H9 (cell line): ENCODE measurements at places on chromosomes 1 and 21. TPM values are rescaled to one million over a fixed set of nuclear protein-coding genes. Genes with fewer than 3 reads are reported as not detected.

The B4GALT3 gene
- total RNA-seq = 31.8 and 33.1 TPM in 2 replicates

DNA sequence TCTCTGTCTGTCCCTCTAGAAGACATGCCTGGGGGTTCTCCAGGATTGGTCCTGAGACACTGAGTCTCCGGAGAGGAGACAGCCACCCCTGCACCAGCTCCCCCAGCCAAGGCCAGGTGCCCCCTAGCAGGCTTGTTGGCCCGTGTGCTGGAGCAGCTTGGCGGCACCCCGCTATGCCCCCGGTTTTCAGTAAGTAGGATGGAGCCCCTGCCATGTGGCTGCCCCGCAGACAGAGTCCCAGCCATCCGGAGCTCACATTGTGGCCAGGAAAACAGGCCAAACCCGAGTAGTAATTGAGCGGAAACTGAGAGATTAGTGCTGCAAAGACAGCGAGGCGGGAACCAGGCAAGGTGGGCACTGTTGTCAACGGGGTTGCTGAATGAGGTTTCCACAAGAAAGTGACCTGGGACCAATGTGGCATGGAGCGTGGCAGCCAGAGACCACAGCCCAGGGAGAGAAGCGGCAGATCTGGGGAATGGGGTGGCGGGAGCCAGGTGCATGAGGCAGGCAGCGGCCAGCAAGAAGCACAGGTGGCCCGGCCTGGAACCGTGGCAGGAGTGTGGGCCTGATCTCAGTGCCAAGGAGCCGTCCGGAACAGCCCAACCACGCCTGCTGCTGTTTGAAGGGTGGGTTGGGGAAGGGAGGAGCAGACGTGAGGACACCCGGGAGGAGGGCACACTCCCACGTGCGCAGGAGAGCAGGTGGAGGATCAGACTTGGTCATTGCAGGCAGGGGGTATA lies 137.4 kb upstream of the VAMP3 start:
- H3K36me3 ChIP-seq = no peaks in the 10 kb centered on the region
- H3K4me3 ChIP-seq = no peak overlapping the region
- H3K27me3 ChIP-seq = no peaks in the 10 kb centered on the region
- H3K4me1 ChIP-seq = no peaks in the 10 kb centered on the region; the same call in 1 of the 2 replicates
- H3K27ac ChIP-seq = no peak overlapping the region

- no peak overlapping the region for H3K27ac ChIP-seq
- no peak overlapping the region for H3K4me3 ChIP-seq
- no peak for DNase-seq
- no peaks in the 10 kb centered on the region for H3K4me1 ChIP-seq
These were observed 16.2 kb downstream of the COL24A1 start for GRCh38 chr1:86140281-86140880.

GRCh38 chr1:233020426-233020825 lies 70.0 kb downstream of the NTPCR start:
- peaks cover 12% of the 10 kb centered on the region for H3K36me3 ChIP-seq
- no peak overlapping the region for H3K27ac ChIP-seq
- H3K27me3 ChIP-seq = no peaks in the 10 kb centered on the region
- DNase-seq = no peak
- H3K4me1 ChIP-seq = no peaks in the 10 kb centered on the region
- H3K4me3 ChIP-seq = no peak overlapping the region

- no peaks in the 10 kb centered on the region for H3K36me3 ChIP-seq
- no peak overlapping the region for H3K4me3 ChIP-seq
- no peak for DNase-seq
- H3K4me1 ChIP-seq = no peaks in the 10 kb centered on the region; the same call in 1 of the 2 replicates
These were observed 162.2 kb upstream of the LHX8 start for GRCh38 chr1:74971982-74972381.

DNA sequence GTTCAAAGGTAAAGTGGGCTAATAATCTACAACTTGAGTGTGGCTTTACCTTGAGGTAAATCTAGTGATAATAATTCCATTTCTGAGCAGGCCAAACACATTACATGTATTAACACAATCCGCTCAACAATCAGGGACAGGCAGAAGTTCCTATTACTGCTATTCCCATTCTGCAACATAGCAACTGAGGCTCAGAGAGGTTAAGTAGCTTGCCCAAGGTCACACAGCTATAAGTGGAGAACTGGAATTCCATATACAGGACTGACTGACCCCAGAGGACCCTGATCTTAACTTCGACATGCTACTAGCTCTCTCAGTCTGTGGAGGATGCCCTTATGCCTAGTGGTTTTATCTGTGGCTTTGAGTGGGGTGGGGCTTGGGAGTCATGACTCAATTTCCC lies 110.1 kb downstream of the TRABD2B start:
- no peak overlapping the region for H3K27ac ChIP-seq
- no peaks in the 10 kb centered on the region for H3K27me3 ChIP-seq
- H3K4me1 ChIP-seq = no peaks in the 10 kb centered on the region; the same call in 1 of the 2 replicates
- H3K4me3 ChIP-seq = no peak overlapping the region
- no peaks in the 10 kb centered on the region for H3K36me3 ChIP-seq

DNA sequence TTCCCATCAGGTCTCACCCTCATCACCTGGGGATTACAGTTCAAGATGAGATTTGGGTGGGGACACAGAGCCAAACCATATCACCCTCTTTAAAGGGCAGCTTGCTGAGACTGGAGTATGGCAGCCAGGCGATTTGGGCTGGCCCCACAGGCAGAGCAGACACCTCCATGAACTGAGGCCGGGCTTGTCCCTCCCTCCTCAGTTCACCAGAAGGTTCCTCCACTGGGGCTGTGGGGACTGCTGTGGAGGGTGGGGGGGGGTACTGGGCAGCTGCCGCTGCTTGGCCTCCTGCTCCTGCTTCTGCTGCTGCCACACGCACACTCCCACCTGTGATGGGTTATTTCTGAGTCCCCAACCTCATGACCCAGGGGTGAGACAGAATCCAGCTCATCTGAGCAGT lies 53.9 kb upstream of the PDE9A start:
- no peak for DNase-seq
- H3K4me1 ChIP-seq = no peaks in the 10 kb centered on the region
- no peaks in the 10 kb centered on the region for H3K36me3 ChIP-seq

The UBXN10 gene
- 0.59 and 0.90 TPM in 2 replicates for total RNA-seq

- no peak for DNase-seq
- peaks cover 59% of the 10 kb centered on the region for H3K36me3 ChIP-seq
- no peak overlapping the region for H3K4me3 ChIP-seq
These were observed 25.6 kb downstream of the AK2 start for GRCh38 chr1:33010932-33011731.

The CYP4A22 gene
- not detected in 2 replicates for total RNA-seq

The KCNE2 gene
- 0.29 TPM in 1 of 2 replicates, not detected in the other for total RNA-seq

The MAP1LC3C gene
- total RNA-seq = 3.5 and 3.6 TPM in 2 replicates

DNA sequence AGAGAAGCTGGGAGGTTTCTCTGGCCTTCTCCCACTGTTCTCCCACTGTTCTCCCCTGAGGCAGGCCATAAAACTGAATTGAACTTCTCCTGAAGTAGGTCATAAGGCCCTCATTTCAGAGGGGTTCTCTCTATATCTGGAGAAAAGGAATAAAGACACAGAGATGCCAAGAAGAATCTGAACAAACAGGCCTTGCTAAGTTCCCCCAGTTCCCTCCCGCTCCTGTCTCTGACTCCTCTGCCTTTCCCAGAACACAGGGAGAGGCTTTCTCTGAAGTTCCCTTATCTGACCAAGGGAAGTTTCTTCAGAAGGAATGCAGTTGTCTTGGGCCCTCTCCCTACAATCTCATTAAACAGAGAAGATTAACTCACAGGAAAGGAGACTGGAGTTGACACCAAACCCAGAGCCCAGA lies 83.4 kb downstream of the SLC16A1 start:
- no peaks in the 10 kb centered on the region; the same call in 1 of the 2 replicates for H3K4me1 ChIP-seq
- peaks cover 5% of the 10 kb centered on the region for H3K36me3 ChIP-seq
- DNase-seq = no peak
- no peaks in the 10 kb centered on the region for H3K27me3 ChIP-seq
- no peak overlapping the region for H3K27ac ChIP-seq

The S100PBP gene
- 50.1 and 51.4 TPM in 2 replicates for total RNA-seq

The AIM2 gene
- total RNA-seq = 0.90 and 1.1 TPM in 2 replicates

The RGS8 gene
- total RNA-seq = 0.07 TPM in 1 of 2 replicates, not detected in the other

DNA sequence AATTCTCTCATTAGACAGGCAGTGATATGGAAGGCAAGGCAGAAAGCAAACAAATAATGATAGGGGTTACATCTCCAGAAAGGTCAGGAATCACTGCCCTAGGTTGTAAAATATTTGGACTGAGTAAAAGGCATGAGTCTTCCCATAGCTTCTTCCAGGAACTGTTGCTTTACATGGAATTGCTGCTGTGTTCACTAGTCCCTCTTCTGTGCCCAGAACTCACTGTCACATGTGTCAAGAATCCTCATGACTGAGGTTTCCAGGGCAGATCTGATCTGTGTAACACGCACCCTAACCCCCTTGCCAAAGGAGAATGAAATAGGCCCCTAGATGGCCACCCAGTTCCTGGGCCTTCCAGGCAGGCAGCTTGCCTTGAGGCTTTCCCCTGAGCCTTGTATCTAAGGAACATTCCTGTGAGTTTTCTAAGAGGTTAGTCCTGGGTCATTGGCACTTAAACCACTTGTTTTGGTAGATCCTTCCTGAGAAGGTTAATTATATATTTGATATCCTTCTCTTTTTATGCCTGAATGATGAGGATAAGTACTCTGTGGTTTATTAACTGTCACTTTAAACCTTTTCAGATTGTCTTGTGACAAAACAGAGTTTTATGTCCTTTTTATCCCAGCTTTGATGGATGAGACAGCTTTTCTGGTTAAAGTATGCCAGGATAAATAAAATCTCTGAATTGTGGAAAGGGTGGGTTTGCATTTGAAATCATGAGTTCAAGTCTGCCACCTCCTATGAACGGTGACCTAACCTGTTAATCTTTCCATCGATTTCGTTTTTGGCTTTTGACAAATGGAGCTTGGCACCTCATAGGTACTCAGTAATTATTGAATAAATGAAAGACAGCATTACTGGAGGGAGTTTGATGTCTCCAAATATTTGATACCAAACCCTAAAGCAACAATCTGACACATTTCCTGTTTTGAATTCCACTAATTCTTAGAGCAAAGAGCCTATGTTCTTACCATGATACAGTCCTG lies 163.3 kb downstream of the DHRS3 start:
- no peak overlapping the region for H3K4me3 ChIP-seq
- H3K4me1 ChIP-seq = peaks cover 4% of the 10 kb centered on the region; the same call in 1 of the 2 replicates
- DNase-seq = no peak
- H3K36me3 ChIP-seq = no peaks in the 10 kb centered on the region

DNA sequence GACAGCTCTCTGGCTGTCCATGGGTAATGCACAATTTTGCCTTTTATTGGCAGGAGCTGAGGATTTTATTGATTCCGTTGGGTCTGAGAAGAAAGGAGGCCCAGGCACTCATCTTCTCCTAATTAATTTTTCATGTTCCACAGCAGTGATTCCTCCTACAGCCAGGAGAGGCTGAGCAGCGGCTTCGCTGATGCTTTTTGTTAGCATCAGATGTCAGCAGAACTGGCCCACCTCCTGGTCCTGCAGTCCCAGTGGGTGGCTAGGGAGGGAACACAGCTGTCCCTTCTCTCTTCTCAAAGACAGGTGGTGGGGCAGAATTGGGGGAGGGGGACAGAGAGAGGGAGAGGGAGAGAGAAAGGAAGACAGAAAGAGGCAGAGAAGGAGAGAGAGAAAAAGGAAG lies 5.7 kb downstream of the MT1HL1 start:
- no peak overlapping the region for H3K4me3 ChIP-seq
- no peak for DNase-seq
- peaks cover 5% of the 10 kb centered on the region; the same call in 1 of the 2 replicates for H3K4me1 ChIP-seq
- no peaks in the 10 kb centered on the region for H3K27me3 ChIP-seq

The OVAAL gene
- not detected in 2 replicates for total RNA-seq

DNA sequence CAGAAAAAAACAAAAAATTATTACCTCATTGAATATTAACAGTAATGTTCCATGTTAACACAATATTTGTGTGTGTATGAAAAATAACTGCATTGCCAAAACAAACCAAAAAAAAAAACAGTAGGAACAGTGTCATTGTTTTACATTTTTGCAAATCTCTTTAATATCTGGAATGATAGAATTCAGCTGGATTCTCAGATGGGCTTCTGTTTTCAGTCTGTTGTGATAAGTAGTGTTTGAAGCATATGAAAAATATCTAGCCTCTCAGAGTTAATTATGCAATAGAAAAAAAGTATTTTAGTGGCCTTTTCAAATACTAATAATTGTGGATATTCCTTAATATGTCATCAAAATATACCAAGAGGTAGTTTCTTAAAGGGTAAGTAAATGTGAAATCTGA lies 52.9 kb upstream of the RWDD3 start:
- H3K36me3 ChIP-seq = no peaks in the 10 kb centered on the region
- no peak overlapping the region for H3K27ac ChIP-seq
- DNase-seq = no peak
- H3K4me3 ChIP-seq = no peak overlapping the region
- no peaks in the 10 kb centered on the region for H3K4me1 ChIP-seq

The RGS7 gene
- total RNA-seq = 1.5 and 2.0 TPM in 2 replicates

The PLA2G2A gene
- total RNA-seq = 6.2 and 7.1 TPM in 2 replicates

DNA sequence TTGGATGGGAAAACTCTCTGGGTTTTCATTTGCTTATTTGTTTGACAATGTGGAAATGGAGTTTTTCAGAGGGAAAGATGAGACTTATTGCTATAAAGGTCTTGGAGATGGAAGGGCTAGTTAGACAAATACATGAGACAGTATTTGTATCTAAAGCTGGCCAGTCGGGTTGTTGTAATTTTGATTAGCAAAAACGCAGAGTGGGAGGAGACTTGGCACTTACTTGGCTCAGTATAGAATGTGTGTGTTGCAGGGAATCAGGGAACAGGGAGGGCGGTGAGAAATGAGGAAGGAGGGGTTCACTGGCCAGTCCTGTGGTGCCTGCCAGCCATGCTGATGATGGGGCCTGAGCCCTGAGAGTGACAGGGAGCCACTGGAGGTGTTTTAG lies 6.0 kb upstream of the FOXE3 start:
- no peak for DNase-seq
- H3K4me3 ChIP-seq = no peak overlapping the region
- no peak overlapping the region for H3K27ac ChIP-seq
- peaks cover 3% of the 10 kb centered on the region; the same call in 1 of the 2 replicates for H3K4me1 ChIP-seq
- H3K27me3 ChIP-seq = peaks cover 11% of the 10 kb centered on the region; the same call in 1 of the 2 replicates

GRCh38 chr1:154941333-154942013 lies 5.0 kb upstream of the PMVK start:
- no peaks in the 10 kb centered on the region for H3K27me3 ChIP-seq
- no peaks in the 10 kb centered on the region; the same call in 2 of the 3 replicates for H3K36me3 ChIP-seq
- no peak overlapping the region for H3K27ac ChIP-seq
- DNase-seq = peak; percentile 60
- peaks cover 3% of the 10 kb centered on the region; the same call in 1 of the 2 replicates for H3K4me1 ChIP-seq

DNA sequence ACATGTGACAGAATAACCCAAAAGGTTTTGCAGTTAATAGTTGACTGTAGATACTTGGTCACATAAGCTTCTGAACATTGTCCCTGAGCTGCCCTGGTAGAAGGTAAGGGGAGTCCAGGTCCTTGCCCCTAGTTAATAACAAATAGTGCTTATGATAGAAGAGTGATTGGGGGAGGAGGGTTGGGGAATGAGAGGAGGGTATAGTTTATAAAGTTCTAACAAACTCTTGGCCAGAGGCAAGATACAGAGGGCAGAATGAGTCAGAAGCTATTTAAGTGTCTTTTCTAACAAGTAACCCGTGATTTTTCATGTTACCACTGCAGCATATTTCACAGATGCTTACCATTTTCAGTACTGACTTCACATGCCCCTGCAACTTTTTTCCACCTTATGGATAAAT lies 26.7 kb upstream of the MYOCOS start:
- H3K36me3 ChIP-seq = peaks cover 27% of the 10 kb centered on the region
- H3K27me3 ChIP-seq = no peaks in the 10 kb centered on the region
- DNase-seq = no peak
- no peak overlapping the region for H3K27ac ChIP-seq
- no peaks in the 10 kb centered on the region for H3K4me1 ChIP-seq

The CEP85 gene
- total RNA-seq = 37.9 and 38.6 TPM in 2 replicates

The ZNF672 gene
- 28.5 and 29.4 TPM in 2 replicates for total RNA-seq

GRCh38 chr21:38266732-38267131 lies 9.9 kb downstream of the KCNJ15 start:
- no peak overlapping the region for H3K4me3 ChIP-seq
- DNase-seq = no peak
- H3K27ac ChIP-seq = no peak overlapping the region
- H3K4me1 ChIP-seq = no peaks in the 10 kb centered on the region
- H3K36me3 ChIP-seq = no peaks in the 10 kb centered on the region; the same call in 2 of the 3 replicates
- H3K27me3 ChIP-seq = no peaks in the 10 kb centered on the region
